ENCODE measurements at places on chromosomes 6 and 20.

GRCh38 chr6:45927421-45928320 lies 88.0 kb downstream of the CLIC5 start:
- H3K4me1 ChIP-seq, result no peaks in the 10 kb centered on the region
- no peaks in the 10 kb centered on the region for H3K36me3 ChIP-seq
- DNase-seq, result no peak

- peaks cover 31% of the 10 kb centered on the region for H3K4me1 ChIP-seq
- no peaks in the 10 kb centered on the region for H3K36me3 ChIP-seq
- DNase-seq, result no peak
- H3K27ac ChIP-seq, result no peak overlapping the region
- no peak overlapping the region for H3K4me3 ChIP-seq
Observed at GRCh38 chr6:142380626-142381025, 78.8 kb downstream of the ADGRG6 start.

DNA sequence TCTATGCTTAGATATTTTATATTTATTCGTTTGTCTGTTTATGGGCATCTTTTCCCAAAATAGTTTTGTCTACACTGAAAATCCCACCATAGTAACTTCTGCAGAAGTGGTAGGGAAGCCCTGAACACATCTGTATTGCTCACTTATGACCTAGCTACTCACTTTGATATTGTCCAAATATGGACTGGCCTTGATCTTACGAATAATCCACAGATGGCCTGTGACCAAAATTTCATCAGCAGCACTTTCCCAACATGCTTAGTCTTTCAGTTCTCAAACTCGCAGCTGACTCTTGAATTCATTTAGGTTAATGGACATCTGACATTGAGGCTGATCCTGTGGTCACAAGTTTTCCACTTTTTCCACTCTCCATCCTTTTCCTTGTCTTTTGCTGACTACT lies 80.8 kb upstream of the BEND3 start:
- H3K4me1 ChIP-seq, result no peaks in the 10 kb centered on the region
- H3K36me3 ChIP-seq, result no peaks in the 10 kb centered on the region
- no peaks in the 10 kb centered on the region for H3K27me3 ChIP-seq
- DNase-seq, result no peak
- H3K27ac ChIP-seq, result no peak overlapping the region

DNA sequence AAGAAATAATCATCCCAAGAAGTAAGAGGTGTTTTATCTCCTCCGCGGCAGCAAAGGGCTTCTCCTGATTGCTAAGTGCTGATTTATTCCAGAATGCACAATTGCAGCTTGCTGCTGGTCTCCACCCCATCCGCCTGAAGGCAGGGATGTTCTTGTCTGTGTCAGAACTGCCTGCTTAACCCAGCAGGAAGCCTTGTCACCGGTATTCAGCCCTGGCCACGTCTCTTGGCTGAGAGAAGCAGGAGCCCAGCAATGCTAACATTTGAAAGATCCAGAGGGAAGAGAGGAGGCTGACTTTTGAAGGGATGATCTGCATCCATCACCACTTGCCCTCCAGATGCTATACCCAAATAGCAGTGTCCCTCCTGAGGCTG lies 4.2 kb downstream of the SCML4 start:
- no peaks in the 10 kb centered on the region for H3K36me3 ChIP-seq
- peaks cover 4% of the 10 kb centered on the region for H3K4me1 ChIP-seq
- DNase-seq, result no peak
- peak overlapping the region; percentile 25 for H3K4me3 ChIP-seq

DNA sequence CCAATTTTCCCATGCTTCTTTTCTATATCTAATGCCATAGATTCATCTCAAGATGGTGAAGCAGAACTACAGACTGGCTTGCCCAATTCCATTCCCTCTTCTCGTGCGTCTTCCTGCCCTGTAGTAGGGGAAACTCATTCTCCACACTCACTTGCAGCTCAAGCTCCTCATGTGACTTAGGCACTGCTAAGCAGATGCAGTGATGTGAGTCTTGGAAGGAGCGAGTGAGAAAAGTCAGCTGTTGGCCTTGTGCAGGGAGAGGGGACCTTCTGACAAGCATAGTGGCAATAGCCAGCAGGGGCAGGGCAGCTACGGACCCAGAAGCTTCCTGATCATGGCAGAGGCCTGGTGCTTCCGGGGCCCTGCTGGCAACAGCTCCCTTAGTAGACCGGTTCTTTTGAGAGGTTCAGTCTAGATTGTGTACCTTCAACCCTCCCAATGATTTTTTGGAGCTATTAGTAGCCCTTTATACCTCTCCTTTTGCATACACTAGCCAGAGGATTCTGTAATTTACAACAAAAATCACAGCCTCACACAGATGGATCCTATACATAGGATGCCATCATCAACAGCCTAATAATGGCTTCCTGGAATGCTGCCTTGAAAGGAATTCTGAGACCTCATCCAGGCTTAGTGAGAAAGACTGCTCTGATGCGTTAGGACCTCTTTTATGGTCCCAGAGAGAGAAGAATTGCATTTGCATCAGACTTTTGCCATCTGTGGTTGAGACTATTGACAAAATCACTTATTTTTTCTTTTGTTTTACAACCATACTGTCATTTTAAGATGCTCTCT lies 121.5 kb upstream of the RIPOR2 start:
- H3K36me3 ChIP-seq, result no peaks in the 10 kb centered on the region
- H3K27me3 ChIP-seq, result no peaks in the 10 kb centered on the region
- DNase-seq, result no peak
- H3K27ac ChIP-seq, result no peak overlapping the region
- H3K4me1 ChIP-seq, result peaks cover 14% of the 10 kb centered on the region
- H3K4me3 ChIP-seq, result no peak overlapping the region

- DNase-seq, result no peak
- no peak overlapping the region for H3K4me3 ChIP-seq
- H3K27me3 ChIP-seq, result no peaks in the 10 kb centered on the region
- no peaks in the 10 kb centered on the region for H3K4me1 ChIP-seq
Observed at GRCh38 chr20:42915081-42915480, 274.6 kb downstream of the PTPRT start.

DNA sequence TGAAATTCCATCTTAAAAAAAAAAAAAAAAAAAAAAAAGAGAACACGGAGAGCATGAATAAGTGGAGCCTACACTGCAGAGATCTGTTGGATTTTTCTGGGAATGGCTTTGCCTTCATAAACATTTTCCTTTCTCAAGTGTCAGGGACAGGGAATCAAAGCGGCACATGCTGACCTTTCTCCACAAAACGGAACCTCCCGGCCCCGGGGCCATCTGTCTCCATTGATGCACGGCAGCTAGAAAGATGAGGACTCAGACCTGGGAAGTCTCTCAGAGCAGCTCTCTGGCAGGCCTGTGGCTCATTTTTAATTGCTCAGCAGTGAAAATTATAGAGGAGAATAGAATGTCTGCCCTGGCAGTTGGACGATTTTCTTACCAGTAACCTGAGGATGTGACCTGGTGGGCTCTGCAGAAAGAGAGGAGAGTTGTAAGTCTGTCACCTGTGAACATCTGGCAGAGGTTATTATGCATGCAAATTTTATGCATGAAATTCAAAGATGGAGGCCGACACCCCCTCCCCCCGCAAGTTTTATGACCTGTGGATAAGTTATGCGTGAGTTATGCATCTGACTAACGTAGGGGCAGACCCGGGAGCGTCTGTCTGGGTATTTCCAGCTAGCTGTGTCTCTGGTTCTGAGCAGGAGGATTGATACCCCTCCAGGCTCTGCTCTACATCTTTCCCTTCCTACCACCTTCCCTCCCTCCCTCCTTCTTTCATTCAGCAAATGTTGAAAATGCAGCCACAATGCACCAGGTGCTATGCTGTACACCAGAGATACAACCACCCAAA lies 352.5 kb downstream of the CDH26 start:
- no peak overlapping the region for H3K4me3 ChIP-seq
- no peaks in the 10 kb centered on the region for H3K36me3 ChIP-seq
- H3K4me1 ChIP-seq, result no peaks in the 10 kb centered on the region
- no peaks in the 10 kb centered on the region for H3K27me3 ChIP-seq
- no peak overlapping the region for H3K27ac ChIP-seq

DNA sequence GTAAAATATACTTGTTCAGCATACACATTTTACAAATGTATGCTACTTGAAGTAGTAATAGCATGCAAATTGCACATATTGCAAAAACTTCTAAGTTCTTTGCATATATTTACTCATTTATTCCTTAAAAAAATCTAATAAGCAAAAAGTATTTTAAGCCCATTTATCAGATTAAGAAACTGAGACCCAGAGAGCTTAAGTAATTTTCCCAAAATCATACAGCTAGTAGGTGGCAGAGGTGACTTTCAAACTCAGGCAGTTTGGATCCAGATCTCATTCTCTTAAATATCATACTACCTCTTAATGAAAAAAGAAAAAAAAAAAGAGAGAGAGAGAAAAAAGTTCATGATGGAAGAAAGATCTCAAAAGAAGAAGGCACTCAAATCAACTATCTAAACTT lies 157.9 kb downstream of the RPS12 start:
- H3K36me3 ChIP-seq, result no peaks in the 10 kb centered on the region
- no peak for DNase-seq

GRCh38 chr6:10315034-10315433 lies 99.8 kb downstream of the TFAP2A start:
- peaks cover 24% of the 10 kb centered on the region for H3K27me3 ChIP-seq
- no peak for DNase-seq
- H3K27ac ChIP-seq, result peak overlapping the region; percentile 42
- H3K36me3 ChIP-seq, result no peaks in the 10 kb centered on the region

DNA sequence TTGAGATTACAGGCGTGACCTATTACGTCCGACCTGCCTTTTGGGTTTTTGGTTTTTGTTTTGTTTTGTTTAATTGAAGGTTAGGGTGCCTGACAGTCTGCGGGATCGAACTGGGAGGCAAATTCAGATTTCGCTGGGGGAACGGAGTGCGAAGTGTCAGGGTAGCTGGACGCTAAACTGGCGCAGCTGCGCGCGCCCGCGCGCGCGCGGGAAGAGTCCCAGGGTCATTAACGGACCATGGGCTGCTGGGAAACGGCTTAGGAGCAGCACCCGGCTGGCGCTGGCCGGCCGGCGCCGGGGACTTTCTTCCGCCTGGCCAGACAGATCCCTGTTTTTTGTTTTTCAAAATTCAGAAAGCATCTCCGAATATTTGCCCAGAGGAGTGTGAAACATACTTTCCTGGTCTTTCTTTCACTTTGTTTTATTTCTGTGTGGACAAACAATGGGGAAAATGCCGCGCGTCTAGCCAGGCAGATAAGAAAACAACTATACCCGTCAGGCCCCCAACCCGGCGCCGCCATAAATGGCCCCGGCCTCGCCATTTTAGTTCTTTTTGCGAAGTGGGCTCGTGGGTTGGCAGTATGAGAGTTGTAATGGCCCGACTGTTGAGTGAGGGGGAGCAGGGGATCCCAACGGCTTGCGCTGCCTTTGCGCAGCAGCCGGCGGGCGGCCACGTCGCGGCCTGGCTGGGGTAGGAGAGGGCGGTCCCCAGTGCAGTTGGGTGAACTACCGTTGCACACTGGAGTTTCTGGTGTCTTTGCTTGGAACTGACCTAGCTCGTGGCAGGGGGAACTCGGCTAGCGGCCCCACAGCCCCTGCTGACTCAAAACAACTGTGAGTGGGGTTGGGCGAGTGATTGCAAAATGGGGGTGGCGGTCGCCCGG lies 7.1 kb downstream of the HSPA1B start:
- peak; percentile 21 for DNase-seq
- peak overlapping the region; percentile 92 for H3K27ac ChIP-seq
- peak overlapping the region; percentile 90 for H3K4me3 ChIP-seq

DNA sequence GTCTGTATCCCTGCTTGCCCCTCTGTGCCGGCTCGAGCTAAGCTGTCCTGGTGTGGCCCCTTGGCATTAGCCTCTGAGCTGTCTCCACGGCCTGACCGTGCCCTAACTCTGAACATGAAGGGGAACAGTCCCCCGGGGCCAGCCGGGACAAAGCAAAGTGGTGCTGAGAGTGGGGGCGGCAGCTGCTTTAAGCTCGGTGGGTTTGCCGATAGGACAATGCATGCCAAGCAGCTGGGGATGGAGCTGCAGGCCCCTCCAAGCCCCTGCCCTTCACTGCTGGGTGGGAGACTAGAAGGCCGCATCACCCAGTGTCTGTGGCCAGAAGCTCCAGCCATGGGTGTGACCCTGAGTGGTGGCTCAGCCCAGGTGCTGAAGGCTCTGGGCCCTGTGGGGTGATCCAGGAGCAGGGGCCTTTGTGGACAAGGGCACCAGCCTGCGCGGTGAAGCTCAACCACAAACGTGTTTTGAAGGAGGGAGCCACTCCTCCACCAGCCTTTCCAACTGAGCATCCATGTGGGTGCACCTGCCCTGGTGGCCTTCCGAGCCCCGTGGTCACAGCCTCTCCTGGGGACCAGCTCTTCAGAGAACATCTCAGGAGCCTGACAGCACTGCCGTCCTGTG lies 242.5 kb downstream of the ERMARD start:
- no peak overlapping the region for H3K27ac ChIP-seq
- no peak overlapping the region for H3K4me3 ChIP-seq
- no peak for DNase-seq
- no peaks in the 10 kb centered on the region for H3K4me1 ChIP-seq

DNA sequence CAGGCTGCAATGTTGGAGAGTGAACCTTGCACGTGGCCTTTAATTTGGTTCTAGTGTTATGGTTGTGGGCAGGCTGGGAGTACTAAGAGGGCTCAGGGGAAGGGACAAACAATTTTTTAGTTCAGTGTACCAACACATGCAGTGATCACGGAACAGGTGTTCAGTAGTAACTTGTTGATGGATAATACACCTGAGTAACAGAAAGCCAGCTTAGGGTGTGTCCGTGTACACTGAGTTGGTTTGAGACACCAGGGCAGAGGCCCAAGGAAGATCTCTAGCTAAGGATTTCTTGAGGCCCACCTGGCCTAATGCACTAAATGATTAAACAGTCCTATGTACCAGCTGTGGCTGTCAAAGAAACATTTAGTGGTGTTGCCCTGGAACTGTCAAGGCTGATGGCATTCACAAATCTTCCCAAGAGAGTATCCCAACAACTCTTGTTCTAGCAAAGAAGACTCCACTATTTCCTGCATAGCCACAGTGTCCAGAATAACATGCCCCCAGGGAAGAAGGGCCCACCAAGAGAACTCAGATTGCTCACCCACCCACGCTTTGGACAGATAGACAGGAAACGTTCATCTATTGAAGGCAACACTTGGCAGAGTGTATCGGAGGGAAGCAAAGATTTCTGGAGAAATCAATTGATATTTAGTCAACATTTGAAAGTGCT lies 60.0 kb downstream of the CD83 start:
- no peak for DNase-seq
- H3K27ac ChIP-seq, result no peak overlapping the region
- no peaks in the 10 kb centered on the region for H3K36me3 ChIP-seq
- no peak overlapping the region for H3K4me3 ChIP-seq
- H3K27me3 ChIP-seq, result no peaks in the 10 kb centered on the region

- peaks cover 6% of the 10 kb centered on the region for H3K4me1 ChIP-seq
- H3K4me3 ChIP-seq, result no peak overlapping the region
- no peak for DNase-seq
- no peaks in the 10 kb centered on the region for H3K27me3 ChIP-seq
- no peak overlapping the region for H3K27ac ChIP-seq
Observed at GRCh38 chr20:49405062-49405683, 77.3 kb downstream of the KCNB1 start.
